ENCODE measurements at places on chromosomes 2 and 18. TPM values are rescaled to one million over a fixed set of nuclear protein-coding genes. Genes with fewer than 3 reads are reported as not detected.

Gene GNAL
- not detected for total RNA-seq

Gene QPCT
- total RNA-seq, result 0.43 TPM

Gene TRAPPC8
- total RNA-seq, result 30.4 TPM

GRCh38 chr2:196380575-196380974 is 209.2 kb upstream of the STK17B start:
- peaks cover 3% of the 10 kb centered on the region for H3K27me3 ChIP-seq
- peaks cover 10% of the 10 kb centered on the region for H3K4me1 ChIP-seq
- no peak for DNase-seq
- no peak overlapping the region for H3K4me3 ChIP-seq

DNA sequence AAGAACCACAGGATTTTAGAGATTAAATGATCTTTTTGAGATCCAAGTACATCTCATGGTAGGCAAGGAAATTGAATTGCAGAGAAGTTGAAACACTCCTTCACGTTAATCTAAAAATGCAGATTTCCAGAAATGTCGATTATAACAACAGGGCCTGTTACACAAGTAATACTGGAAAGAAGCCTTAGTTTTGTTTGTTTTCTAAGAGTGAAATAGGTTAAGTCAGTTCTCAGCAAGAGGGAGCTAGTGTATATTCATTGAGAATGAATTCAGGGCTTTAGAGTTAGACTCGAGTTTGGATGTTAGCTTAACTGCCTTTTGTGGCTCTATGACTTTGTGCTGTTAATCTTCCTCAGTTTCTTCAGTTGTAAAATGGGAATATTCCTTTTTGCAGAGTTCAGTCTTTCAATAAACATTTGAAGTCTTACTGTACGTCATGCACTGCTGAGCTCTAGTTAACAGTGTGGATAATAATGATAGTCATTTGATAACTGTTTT is 926 bp downstream of the NDUFV2 start:
- no peaks in the 10 kb centered on the region for H3K27me3 ChIP-seq
- peaks cover 58% of the 10 kb centered on the region for H3K36me3 ChIP-seq
- H3K27ac ChIP-seq, result peak overlapping the region; percentile 95
- peak overlapping the region; percentile 90 for H3K4me3 ChIP-seq
- peaks cover 40% of the 10 kb centered on the region for H3K4me1 ChIP-seq

DNA sequence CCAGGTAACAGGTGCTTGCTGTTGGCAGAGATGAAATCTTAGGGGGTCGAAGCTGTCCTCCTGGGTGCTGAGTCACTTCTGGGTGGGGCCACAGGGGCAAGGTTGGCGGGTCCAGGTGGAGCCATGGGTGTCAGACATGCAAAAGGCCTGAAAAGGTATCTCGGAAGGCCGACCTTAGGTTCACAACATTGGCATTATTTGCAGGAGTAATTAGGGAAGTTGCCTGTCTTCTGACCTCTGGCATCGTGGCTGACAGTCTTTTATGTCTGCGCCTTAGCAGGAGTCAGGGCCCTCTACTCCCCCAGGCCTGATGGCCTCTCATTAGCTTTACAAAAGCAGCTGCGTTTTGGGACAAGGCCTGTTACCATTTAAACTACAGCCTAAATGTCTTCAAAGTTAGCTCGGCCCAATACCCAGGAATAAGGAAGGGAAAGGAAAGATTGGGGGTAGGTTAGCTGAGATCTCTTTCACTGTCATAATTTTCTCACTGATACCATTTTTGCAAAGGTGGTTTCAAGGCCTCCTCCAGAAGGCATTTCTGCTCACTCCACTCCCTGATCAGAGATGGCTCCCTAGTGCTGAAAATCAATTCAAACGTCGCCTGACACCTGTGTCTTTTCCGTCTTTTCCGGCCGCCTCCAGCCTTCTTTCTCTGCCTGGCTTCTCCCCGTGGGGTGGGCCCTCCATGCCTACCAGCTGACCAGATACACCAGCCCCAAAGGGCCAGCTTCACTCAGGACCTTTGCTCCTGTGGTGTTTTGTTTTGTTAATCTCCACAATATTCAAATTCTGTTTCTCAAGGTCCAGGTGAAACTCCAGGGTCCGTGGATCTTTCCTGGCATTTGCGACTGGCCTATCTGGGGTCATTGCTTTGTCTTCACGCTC is 90.8 kb downstream of the RHOB start:
- peaks cover 2% of the 10 kb centered on the region for H3K27me3 ChIP-seq
- DNase-seq, result no peak
- no peak overlapping the region for H3K4me3 ChIP-seq
- no peak overlapping the region for H3K27ac ChIP-seq
- no peaks in the 10 kb centered on the region for H3K36me3 ChIP-seq

DNA sequence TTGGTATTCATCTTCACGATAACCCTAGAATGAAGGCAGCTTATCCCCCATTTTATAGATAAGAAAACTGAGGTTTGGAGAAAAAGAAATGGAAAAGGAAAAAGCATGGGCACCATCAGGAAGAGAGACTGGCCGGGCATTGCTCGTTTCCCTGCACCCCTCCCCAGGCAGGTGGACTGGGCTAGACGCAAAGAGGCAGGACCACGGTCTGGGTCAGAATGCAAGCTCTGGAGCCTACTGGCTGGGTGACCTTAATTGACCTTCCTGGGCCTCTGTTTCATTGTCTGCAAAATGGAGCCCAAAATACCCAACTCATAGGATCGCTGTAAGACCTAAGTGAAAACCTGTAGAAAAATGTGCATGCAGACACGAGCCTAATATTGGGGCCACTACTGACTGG is 135.3 kb upstream of the GLI2 start:
- DNase-seq, result no peak
- no peak overlapping the region for H3K27ac ChIP-seq
- no peaks in the 10 kb centered on the region for H3K36me3 ChIP-seq
- peaks cover 7% of the 10 kb centered on the region for H3K27me3 ChIP-seq
- H3K4me1 ChIP-seq, result no peaks in the 10 kb centered on the region
- no peak overlapping the region for H3K4me3 ChIP-seq

GRCh38 chr18:10085416-10085815 is 171.6 kb downstream of the VAPA start:
- DNase-seq, result no peak
- no peak overlapping the region for H3K4me3 ChIP-seq
- H3K4me1 ChIP-seq, result no peaks in the 10 kb centered on the region
- peaks cover 9% of the 10 kb centered on the region for H3K27me3 ChIP-seq

All from activated CD4-positive, alpha-beta memory T cell treated with anti-CD3 and anti-CD28 coated beads for 36 hours (primary cell).